ENCODE measurements at places on chromosomes 5 and 9.
A peak's percentile ranks its signal among the peaks of the same experiment; 100 is the strongest.

- DNase-seq: no peak
Observed at GRCh38 chr5:41683181-41683580, 172.8 kb upstream of the PLCXD3 start.

DNA sequence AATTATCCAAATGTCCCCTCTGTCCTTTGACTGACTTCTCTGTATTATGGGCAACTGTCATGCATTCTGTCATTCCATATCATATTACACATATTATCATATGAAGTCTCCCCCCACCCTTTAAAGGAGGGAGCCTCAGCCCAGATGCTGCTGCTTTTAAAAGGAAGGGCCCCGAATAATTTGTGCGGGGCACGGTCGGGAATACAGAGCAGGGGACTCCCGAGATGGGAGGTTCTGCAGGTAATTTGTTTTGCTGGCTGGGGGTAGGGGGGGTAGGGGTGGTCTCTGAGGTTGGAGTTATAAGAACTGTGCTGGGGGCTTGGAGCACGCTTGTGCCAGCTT is 10.1 kb upstream of the LHX2 start:
- DNase-seq: no peak

GRCh38 chr9:124122813-124123462 is 111.4 kb downstream of the LHX2 start:
- DNase-seq: peak; percentile 32

DNA sequence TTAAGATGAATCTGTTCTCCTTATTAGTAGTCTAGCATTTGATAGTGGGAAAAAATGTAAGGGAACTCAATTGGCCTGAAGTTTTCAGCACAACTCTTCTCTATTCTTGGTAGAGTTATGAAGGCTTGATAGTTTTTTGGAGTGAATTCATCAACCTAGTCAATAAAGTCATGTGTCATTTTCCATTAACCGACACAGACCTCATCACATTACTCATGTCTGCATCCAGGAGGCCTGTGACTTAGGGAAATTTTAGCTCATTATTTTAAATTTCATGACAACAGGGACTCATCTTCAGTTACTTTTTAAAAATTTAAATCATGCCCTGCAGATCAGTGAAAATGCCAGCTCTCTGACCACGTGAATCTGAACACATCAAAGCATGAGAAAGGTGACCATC is 63.3 kb downstream of the ADAMTS16 start:
- DNase-seq: no peak

DNA sequence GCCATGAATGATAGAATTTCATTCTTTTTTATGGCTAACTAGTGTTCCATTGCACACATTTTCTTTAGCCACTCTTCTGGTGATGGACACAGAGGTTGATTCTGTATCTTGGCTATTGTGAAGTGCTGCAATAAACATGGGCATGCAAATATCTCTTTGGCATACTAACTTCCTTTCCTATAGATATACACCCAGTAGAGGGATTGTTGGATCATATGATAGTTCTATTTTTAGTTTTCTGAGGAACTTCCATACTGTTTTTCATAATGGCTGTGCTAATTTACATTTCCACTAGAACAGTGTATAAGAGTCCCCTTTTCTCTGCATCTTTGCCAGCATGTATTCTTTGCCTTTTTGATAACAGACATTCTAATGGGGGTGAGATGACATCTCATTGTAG is 50.4 kb upstream of the CDK5RAP2 start:
- DNase-seq: no peak

DNA sequence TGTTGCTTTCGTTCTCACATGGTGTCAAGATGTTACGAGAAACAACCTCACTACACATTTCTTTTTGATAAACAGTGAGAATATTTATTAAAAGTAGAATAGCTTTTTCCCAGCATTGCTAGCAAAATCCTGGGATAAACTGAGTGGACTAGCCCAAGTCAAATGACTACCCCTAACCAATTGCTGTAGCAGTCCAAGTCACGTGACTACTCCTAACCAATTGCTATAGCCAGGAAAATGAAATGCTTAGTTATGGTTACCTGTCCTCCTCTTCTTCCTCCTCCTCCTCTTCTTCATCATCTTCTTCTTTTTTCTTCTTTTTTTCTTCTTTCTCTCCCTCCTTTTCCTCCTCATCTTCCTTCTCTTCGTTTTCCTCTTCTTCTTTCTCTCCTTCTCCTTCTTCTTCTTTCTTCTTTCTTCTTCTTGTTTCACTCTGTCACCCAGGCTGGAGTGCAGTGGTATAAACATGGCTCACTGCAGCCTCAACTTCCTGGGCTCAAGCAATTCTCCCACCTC is 85.4 kb downstream of the PDE8B start:
- no peak for DNase-seq

DNA sequence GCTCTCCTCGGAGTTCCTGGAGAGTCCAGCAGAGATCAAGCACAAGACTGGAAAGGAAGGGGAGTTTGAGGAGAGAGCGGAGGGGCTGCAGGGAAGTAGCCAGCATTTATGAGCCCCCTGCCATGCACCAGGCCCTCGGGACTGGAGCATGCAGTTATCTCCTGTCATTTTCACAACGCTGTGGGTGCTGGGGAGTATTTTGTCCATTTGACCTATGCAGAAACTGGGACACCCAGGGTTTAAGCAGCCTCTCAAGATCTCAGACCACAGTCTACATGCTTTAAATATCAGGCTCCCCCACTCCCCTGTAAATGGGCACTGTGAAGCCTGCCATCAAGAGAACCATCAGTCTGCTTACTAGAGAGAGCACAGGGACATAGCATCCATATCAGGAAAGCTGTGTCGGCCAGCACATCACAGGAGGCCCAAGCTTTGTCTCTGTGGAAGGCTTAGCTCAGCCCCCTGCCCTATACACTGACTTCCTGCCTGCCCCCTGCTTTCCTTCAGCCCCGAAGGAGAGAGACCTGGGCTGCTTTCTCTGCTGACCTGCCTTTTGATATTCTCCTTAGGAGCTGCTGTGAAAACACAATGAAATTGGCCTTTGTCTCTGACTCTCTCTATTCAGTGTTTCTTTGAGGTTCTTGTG is 7.3 kb downstream of the FOXI1 start:
- DNase-seq: no peak

DNA sequence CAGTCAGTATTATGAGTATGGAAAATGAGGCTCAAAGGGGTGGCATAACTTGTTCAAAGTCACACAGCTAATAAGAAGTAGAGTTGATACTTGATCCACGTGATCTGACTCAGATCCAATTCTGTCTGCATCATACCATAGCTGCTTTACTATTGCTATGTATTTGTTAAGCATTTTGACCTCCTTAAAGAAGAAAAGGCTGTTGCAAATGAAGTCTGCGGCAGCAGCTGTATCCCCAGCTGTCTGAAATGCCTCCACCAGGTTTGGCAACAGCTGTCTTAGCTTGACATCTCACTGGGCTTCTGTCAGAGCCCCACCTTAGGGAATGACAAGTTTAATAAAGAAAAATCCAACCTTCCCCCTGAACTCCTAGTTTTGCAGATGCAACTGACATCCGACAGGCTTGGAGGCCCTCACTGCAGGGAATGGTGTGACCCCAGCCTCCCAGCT is 75.6 kb upstream of the SLC44A1 start:
- no peak for DNase-seq

DNA sequence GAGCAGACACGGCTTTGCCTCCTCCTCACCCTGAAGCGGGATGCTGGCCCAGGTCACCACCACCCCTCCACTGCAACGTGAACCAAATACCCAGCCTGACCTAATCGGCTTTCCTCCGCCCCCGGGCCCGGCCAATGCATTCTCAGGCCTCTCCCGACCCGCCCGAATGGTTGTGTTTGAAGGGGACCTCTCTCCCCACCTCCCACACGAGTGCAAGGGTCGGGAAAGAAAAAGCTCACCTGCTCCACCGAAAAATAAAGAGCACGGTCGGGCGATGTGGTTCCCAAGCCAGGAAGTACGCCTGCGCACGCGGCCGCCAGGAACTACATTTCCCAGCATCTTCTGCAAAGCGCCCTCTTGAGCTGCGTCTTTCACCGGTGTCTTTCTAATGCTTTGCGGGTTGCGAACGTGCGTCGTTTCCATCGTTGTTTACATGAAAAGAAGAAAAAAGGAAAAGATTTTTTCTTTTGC is at the start of gene ZNF883:
ZNF883 (minus strand) TSS at position 282 of the 471 bp plus-strand sequence.
- DNase-seq: peak; percentile 39

DNA sequence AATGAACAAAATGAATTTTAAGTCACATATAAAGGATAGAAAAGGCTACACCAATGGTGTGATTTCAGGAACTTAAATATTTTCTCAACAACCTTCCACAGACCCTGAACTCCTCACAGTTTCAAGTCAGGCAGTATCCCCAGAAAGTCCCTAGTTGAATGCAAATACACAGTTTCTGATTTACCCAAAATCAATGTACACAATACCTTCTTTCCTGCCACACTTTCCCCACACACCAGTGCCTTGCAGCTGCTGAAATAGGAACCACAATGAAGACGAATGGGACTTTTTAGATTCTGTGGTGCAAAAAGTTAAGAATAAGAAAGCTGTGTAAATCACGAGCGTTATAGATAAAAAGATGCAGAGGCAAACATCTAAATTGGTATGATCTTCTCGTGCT is 552.4 kb upstream of the MEF2C start:
- DNase-seq: peak; percentile 77

DNA sequence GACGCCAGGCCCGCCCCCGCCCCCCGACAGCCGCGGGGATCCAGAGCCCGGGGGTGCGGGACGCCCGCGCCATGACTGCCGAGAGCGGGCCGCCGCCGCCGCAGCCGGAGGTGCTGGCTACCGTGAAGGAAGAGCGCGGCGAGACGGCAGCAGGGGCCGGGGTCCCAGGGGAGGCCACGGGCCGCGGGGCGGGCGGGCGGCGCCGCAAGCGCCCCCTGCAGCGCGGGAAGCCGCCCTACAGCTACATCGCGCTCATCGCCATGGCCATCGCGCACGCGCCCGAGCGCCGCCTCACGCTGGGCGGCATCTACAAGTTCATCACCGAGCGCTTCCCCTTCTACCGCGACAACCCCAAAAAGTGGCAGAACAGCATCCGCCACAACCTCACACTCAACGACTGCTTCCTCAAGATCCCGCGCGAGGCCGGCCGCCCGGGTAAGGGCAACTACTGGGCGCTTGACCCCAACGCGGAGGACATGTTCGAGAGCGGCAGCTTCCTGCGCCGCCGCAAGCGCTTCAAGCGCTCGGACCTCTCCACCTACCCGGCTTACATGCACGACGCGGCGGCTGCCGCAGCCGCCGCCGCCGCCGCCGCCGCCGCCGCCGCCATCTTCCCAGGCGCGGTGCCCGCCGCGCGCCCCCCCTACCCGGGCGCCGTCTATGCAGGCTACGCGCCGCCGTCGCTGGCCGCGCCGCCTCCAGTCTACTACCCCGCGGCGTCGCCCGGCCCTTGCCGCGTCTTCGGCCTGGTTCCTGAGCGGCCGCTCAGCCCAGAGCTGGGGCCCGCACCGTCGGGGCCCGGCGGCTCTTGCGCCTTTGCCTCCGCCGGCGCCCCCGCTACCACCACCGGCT is 1.0 kb downstream of the FOXE1 start:
- DNase-seq: peak; percentile 84

DNA sequence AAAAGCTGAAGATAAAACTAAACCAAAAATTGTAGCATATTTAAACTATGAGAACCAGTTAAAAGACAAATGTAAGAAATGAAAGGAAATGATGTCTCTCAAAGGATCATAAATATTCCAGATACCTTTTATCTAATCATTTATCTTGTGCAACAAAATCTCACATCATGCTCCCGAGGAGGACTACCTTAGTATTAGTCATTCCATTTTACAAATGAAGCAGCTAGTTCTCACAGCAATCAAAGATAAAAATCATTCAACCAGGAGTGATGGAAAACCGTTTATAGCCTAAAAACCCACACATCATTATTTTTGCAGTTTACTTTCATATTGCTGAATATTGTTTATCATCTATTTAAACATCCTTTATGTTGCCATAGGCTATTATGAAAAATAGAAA is 190.0 kb downstream of the CDH12 start:
- no peak for DNase-seq

- no peak for DNase-seq
Observed at GRCh38 chr5:138596105-138596881, 21.1 kb upstream of the HSPA9 start.

GRCh38 chr5:11110128-11110527 is 349.1 kb upstream of the DAP start:
- DNase-seq: no peak

DNA sequence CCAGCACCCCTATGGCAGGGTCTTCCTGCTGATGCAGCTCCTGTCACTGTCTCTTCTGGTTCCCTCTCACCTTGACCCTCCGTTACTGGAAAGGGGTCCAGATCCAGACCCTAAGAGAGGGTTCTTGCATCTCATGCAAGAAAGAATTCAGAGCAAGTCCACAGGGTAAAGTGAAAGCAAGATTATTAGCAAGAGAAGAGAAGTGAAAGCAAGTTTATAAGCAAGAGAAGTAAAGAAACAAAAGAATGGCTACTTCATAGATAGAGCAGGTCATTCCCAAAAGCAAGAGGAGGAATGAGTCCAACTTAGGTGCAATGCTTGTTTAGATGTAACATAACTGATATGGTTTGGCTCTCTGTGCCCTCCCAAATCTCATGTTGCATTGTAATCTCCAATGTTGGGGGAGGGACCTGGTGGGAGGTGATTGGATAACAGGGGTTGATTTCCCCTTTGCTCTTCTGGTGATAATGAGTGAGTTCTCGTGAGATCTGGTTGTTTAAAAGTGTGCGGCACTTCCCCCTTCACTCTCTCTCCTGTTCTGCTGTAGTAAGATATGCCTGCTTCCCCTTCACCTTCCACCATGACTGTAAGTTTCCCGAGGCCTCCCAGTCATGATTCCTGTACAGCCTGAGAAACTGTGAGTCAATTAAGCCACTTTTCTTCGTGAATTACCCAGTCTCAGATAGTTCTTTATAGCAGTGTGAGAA is 183.3 kb downstream of the MED10 start:
- DNase-seq: no peak

DNA sequence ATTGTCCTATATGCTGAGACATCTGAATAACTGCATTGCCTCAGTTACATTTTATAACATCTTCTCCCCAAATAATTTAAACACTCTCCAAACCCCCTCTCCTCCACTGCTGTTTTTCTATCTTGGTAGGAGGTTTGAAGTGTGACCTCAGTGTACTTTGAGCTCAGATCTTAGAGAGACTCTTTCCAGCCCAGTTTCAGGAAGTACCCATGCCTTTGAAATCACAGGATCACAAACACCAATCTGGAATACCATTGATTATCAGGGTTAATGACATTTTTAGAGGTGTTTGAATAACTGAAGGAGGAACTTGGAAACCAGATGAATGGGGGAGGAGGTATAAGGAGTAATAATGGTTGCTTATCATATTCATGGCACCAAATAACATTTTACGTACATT is 93.2 kb downstream of the GCNT1 start:
- no peak for DNase-seq

DNA sequence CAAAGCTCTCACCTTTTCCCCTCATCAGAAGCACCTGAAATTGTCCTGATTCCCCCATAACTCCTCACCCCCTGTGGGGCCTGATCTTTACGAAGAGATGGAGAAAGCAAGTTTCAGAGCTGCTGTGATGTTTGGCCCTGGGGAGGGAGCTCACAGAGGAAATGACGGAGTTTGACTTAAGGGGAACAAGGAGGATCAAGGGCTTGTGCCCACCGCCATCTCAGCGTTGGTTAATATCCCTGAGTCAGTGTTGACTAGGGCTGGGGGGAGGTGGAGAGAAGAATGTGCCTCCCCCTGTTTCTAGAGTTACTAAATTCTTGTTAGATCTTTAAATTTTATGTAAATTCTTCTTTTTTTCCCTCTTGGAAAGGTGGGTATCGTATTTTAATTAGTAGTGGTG is 27.8 kb downstream of the FGF18 start:
- DNase-seq: no peak

- no peak for DNase-seq
Observed at GRCh38 chr5:150580917-150581316, 59.5 kb upstream of the SYNPO start.

Measured in B cell (primary cell).